ENCODE measurements at places on chromosomes 12 and 14. TPM values are rescaled to one million over a fixed set of nuclear protein-coding genes. Genes with fewer than 3 reads are reported as not detected.

GRCh38 chr12:93836620-93837260 is 159.6 kb downstream of the CRADD start:
- no peak for DNase-seq

The FAM186B gene
- total RNA-seq: 0.28 TPM

- DNase-seq: no peak
Measured at GRCh38 chr12:122614839-122615238, 87.8 kb downstream of the KNTC1 start.

DNA sequence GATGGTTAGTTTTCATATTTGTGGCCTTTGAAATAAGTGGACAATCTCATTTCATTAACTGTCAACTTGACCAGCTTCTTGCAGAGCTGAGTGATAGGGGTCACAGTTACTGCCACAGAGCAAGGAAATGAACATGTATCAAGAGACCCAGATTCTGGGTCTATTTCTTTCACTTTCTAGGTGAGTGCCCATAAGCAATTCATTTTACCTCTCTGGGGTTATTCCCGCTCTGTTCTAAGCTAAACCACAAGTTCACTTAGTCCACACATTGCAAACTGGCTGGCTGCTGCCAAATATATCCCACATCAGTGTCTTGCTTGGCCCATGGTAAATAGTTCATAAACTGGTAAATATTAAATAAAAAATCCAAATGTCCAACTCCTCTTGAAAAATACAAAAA is 29.9 kb downstream of the GPHB5 start:
- no peak for DNase-seq

The NTN4 gene
- 6.0 TPM for total RNA-seq

- no peak for DNase-seq
Measured at GRCh38 chr12:26696613-26697092, 136.3 kb downstream of the ITPR2 start.

DNA sequence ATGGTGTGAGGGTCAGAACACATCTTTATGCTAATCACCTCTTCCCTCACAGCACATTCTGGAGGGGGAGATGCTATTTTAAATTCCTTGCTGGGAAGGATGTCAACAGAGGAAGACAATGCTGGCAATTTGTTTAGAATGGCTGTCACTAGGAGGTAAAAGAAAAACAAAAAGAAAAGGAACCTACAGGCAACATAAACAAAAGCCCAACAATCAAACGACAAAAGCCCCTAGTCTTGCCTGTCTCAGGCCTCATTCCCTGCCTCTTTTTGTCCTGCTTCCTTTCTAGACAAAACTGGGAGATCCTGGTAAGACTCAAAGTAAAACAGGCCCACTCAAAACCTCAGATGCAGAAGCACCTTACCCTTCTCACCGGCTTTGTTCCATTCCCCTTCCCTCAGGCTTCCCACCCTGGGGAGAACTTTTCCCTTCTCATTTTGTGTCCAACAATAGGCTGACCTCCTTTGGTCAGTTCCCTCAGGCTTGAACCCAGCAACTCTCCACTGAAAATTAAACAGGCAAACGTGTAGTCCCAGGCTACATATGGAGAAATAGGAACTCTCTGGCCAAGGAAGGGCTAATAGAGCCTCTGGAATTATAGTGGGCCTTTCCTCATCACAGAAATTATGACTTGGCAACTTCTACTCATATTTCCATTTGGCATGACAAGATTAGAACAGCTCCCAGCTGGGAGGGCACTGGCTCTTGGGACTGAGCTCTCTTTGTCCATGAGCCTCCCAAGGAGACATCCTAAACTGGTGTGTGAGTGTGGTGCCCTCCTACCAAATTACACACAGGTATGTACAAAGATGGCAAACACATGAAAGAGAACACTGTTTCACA is 193.0 kb downstream of the MON2 start:
- DNase-seq: no peak

DNA sequence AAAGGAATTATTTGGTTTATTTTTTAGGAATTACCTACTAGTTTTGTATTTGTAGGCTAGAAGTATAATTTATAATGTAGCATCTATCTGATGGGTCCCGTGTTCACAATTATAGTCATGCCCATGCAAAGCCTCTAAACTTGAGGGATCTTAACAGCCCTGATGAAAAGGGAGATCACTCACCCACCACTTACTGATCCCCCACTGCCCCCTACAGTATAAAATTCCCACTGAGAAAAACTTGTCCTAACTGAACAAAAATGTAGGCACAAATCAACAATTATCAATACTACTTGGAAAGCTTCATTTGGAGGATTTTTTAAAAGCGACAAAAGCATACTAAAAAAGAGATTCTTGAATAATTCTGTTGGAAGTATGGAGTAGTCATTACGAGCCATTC is 21.0 kb downstream of the WIF1 start:
- no peak for DNase-seq

The NR4A1 gene
- 51.0 TPM for total RNA-seq

- no peak for DNase-seq
Measured at GRCh38 chr14:103492156-103492925, 30.3 kb downstream of the CKB start.

The DACT1 gene
- total RNA-seq: 5.2 TPM

- no peak for DNase-seq
Measured at GRCh38 chr12:27838543-27839185, 58.6 kb upstream of the MANSC4 start.

DNA sequence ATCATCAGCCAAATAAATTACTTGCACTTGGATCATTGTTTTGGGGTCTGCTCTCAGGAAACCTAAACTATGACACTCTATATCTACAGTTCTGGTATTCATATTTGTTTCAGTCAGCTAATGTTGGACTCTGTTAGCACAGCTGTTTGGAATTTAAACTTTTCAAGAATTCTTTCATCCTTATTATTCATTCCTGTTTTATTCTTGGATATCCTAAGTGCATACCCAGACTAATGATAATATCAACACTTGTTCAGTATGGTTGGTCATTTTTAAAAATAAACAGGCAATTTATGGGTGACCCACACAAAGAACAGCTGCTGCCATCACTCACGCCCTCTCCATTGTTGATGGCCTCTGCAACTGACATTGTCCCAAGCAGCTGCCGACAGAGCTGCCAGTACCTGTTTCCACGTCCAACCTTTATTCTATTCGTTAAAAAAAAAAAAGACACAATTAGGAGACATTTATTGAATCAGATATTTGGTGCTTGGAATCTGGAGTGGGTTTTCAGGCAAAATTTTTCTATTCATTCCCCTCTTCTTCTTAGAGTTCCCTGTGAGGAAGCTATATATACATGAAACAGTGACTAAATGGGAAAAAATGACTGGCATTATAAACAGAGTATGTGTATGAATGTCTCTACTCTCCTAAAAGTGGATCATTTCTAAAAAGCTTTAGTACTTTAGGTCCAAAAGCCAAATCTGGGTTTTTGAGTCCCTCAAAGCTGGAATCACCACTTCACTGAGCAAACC is 252.1 kb upstream of the NAV3 start:
- no peak for DNase-seq

GRCh38 chr12:5390174-5390799 is 41.6 kb upstream of the NTF3 start:
- no peak for DNase-seq

DNA sequence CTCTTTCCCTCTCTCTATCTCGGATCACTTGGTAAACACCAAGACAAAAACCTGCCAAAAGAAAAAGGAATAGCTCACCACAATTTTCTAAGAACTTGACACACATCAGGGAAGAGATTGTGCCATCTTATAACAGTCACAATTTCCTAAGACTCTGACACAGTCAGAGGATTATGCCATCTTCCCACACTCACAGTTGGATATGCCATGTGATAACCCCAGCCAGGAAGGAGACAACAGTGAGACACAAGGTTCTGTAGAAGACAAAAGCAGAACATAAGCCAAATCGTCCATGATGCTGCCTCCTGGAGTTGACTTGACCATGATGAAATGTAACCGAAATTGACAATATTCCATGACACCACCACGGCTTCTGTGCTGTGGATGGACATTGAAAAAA is 2.8 kb upstream of the CLEC9A start:
- DNase-seq: no peak

DNA sequence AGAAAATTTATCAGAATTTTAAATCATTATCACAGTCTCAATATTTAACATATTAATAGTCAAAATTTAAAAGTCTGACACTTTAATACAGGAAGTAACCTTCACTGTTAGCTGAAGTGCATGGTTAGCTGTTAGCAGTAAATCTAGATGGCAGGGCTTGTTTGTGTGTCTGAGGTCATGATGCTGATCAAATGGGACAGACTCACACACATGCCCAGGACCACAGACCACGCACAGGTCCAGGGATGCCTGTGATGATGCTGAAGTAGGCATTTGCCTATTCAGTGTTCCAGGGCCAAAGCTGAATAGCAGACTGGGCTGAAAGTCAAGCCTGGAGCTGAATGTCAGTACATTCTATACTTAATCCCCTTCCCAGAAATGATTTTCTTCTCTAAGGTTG is 20.5 kb downstream of the FNTB start:
- no peak for DNase-seq

DNA sequence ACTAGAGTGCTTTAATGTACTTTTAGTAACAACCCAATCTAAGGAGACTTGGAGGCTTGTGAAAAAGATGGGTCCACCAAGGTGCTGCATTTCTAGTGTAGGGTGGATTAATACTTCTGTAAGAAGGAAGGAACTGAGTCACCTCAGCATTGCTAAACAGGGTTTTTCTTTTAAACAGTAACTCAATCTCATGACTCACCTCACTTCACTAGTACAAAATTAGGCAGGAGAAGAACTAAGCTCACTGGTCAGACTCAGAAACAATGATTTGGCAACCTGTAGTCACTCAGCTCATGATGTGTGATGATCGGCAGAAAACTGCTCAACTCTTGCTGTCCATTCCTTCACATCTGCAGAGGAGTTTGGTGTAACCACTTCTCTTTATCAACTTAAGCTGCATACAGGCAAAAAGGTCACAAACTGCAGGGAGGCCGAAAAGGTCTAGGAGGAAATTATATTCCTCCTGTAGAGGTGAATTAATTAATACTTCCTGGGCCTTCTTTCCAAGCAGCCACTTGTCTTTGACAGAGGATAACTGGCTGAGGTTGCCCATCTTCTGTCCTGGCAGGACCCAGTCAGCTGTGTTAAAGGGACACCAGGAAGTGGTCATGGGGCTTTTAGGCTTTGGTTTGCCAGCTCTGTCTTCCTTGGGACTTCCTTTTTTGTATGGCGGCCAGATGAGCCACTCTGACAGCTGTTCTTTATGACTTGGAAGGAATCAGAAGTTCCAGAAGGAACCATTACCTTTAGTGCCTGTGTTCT is 466.9 kb downstream of the FUT8 start:
- no peak for DNase-seq

The CLEC2A gene
- not detected for total RNA-seq

- DNase-seq: no peak
Measured at GRCh38 chr12:46875095-46875494, 49.3 kb upstream of the SLC38A4 start.

GRCh38 chr12:132285991-132286681 is 43.3 kb downstream of the GALNT9 start:
- no peak for DNase-seq

The KRT78 gene
- not detected for total RNA-seq

The COA8 gene
- total RNA-seq: 37.2 TPM

The TAS2R42 gene
- total RNA-seq: not detected

DNA sequence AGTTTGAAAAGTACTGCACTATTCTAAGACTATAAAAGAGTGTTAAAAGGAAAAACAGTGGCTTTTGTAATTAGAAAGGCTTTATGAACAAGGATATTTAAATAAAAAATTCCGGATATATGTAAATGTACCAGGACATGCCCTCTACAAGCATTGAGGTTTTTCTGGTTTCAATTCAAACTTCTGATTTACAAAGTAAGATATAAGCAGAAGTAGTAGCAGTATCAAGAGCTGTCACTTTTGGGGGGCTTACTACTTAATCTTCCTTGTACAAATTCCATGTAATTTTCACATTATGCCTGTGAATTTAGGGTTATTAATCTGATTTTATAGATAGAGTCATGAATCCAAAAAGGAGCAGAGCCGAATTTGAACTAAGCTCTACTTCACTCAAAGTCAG is 170.3 kb upstream of the ATP2B1 start:
- DNase-seq: no peak

DNA sequence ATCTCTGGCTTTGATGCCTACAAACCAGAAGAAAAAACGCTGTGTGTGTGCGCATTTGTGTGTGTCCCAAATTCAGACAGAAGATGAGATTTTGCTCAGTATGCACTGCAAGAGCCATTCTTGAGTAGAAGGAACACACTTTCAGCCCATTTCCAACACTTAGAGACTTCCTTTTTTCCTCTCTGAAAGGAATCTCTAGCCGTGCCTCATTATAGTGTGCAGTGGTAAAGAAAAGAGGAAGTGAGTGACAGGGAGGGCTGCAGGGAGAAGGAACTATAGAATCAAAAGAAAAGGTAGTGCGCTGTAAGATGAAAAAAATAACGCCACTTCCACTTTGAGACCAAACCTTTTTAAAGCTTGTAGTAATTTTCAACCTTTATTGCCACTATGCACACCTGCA is 1400.9 kb upstream of the FLRT2 start:
- no peak for DNase-seq

DNA sequence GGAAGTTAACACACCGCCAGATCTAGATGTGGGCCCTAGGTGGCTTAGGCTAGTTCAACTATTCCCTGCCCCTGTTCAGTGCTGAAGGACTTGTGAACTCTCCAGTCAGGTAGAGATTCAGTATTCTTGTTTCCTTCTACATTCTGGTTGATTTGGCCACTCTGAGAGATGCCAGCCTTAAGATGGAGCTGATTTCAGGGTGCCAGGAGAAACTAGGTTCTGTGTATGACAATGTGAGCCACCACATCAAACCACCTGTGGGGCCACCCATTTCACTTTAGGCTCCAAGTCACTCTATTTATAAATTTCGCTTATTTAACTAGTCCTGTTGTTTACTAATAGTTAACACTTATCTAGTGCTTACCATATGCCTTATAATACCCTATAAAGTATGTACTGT is 26.0 kb downstream of the FRMD6 start:
- DNase-seq: no peak

DNA sequence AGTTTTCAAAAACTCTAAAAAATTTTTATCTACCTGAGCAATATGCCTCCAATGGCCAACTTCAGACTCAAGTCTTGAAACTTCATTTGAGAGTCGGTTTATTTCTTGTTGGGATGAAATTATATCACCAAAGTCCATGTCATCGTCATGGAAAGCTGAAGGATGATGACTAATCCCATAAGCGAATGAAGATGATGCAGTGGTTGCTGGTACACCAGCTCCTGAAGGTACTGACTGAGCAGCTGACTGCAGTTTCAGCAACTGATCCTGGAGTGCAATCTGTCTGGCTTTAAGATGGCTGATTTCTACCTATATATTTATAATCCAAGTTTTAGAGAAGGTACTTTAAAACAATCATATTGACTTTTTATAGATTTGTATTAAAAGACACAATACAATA is 18.3 kb downstream of the TRIP11 start:
- DNase-seq: no peak

The PSMB5 gene
- 199 TPM for total RNA-seq
